ENCODE measurements at places on chromosomes 12 and 14. TPM values are rescaled to one million over a fixed set of nuclear protein-coding genes. Genes with fewer than 3 reads are reported as not detected.

Gene C12orf60
- total RNA-seq = 2.0 TPM

Gene HCFC2
- total RNA-seq = 17.7 TPM

Gene KRT79
- total RNA-seq = not detected

Gene SETD3
- total RNA-seq = 63.8 TPM

Gene SCYL2
- total RNA-seq = 37.4 TPM

DNA sequence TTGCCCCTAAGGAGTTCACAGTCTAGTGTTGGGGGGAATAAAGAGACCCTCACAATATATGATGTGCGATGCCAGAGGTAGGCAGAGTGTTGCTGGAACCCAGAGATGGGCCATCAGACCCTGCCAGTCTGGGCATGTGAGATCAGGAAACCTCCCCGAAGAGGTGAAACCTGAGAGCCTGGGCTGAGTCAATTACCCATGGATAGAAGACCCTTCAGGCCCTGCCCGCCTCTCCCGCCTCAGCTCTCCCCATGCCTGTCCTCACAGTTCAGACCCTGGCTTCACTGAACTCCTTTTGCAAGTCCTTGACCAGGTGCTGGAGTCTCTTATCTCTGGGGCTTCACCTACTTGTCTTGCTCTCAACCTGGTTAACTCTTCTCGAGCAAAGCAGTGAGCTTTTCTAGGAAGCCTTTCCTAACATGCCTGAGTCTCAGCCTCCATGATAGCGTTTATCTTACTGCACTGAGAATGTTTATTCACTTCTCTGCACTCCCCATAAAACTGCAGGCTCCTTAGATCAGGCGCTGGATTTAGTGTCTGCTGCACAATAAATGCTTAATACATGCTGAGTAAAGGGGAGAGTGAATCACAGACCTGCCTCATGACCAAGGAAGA is 19.6 kb downstream of the ALDH1L2 start:
- DNase-seq = no peak

Gene TEX22
- total RNA-seq = 2.6 TPM

DNA sequence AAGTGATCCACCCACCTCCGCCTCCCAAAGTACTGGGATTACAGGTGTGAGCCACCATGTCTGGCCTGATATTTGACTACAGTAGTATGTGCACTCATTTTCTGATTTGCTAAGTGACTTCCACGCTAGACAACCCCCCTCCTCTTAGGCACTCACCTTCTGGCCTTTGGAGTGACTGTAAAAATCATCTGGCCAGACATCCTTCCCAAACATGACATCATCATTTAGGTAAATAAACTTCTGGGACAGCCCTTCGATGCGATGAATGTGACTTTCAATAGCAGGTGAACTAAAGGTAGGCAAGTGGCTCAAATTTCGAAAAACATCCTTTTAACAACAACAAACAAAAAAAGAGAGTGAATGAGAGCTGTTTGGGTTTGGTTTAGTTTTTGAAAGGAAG is 30.6 kb upstream of the SYCP3 start:
- no peak for DNase-seq

- DNase-seq = no peak
Observed at GRCh38 chr14:51620056-51620455, 31.7 kb upstream of the FRMD6 start.

Gene LIN7A
- not detected for total RNA-seq

Gene RERG
- total RNA-seq = not detected

Gene MGP
- total RNA-seq = not detected

DNA sequence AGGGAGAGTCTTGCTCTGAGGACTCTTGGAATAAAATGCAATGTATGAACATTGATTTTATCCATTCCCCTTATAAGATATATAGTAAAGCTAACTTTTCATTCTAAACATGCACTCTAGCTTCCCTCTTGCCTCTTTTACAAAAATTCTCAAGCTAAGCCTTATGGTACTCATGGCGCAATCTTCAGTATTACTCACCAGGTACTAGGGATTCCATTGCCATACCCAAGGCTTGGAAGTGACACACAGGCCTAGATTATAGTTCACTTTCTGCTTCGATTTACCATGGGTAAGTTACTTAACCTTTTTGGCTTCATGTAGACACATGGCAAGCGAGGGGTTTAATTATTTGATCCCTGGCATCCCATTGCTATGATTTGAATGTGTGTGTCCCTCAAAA is 331.5 kb downstream of the LRIG3 start:
- no peak for DNase-seq

- DNase-seq = no peak
Observed at GRCh38 chr12:114439261-114439683, 33.3 kb upstream of the TBX5 start.

DNA sequence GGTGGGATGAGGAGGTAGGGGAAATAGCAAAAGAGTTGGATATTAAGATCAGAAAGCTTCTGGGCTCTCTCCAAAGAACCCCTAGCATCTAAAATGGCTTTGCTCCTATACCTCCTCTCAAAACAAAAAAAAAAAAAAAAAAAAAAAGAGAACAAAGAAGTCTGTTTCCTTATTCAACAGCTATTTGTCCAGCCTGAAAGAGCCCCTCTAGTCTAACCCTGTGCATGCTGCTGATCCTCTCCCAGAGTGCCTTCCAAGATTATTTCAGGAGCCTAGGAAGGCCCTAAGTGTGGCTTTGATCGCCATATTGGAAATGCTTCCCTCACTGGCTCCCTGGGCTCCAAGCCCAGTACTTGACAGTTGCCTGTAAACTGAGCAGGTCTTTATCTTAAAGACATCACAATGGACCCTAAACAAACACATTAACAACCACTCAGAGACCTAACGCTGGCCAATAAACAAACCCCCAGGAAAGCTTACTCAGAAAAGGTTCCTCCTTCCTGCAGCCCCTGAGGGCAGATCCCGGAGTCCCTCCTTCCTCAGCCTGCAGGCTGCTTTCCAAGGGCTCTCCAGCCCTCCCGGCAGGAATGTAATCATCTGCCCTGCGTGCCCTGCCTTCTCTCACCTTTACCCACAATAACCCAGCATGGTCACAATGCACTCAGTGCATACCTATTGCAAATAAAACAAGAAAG is 17.4 kb upstream of the COL2A1 start:
- no peak for DNase-seq

Gene LAG3
- total RNA-seq = 91.9 TPM

GRCh38 chr14:22143363-22143762 is 445.7 kb downstream of the DAD1 start:
- DNase-seq = no peak

- DNase-seq = no peak
Observed at GRCh38 chr12:52946334-52946733, 2.6 kb upstream of the KRT18 start.

All from activated CD4-positive, alpha-beta memory T cell treated with anti-CD3 and anti-CD28 coated beads, Interleukin-2, amount 10 ng/mL, durations not matched to agents 7 days and 5 days (primary cell).